NCI-H524 treated with DMSO at 0.1 percent for 48 hours (cell line): ENCODE measurements at places on chromosomes 11 and 22.

DNA sequence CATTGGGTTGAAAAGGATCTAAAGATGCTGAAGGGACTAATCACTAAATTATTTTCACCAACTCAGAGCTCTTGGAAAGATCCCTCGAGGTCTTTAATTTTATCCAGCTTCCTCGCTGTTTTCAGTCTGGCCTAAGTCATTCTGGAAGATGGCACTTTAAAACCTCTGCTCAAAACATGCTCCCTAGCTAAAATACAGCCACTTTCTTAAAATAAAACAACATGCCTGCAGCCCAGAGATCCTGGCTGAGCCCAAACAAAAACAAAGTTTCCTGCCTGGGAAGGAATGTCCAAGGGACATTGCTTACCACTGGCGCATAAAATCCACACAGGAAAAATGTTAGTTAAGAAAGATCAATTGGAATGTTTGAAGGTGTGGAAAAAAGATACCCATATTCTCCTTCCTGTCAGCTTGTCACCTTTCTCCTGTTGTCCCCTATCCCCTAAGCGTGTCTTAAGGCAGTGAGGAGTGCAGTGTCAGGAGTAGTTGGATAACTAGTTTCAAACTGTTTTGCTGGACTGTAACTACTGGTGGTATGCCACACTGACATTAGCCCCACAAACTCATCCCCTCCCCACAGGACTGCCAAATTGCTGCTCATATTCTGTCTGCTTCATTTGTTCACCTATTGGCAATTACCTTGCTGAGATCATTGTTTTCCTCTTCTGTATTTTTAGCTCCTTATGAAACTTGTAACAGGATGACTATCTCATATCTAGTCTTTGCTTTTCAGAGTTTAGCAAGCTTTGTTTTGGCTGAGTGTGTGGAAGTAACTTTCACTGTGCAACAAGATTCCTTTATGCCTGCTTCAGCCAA, 108.3 kb upstream of the SESN3 start:
- no peak for DNase-seq

GRCh38 chr11:95256321-95256779, 25.3 kb upstream of the SESN3 start:
- DNase-seq, result no peak

- DNase-seq, result no peak
Measured at GRCh38 chr11:93729129-93729616, 12.1 kb downstream of the TAF1D start.

DNA sequence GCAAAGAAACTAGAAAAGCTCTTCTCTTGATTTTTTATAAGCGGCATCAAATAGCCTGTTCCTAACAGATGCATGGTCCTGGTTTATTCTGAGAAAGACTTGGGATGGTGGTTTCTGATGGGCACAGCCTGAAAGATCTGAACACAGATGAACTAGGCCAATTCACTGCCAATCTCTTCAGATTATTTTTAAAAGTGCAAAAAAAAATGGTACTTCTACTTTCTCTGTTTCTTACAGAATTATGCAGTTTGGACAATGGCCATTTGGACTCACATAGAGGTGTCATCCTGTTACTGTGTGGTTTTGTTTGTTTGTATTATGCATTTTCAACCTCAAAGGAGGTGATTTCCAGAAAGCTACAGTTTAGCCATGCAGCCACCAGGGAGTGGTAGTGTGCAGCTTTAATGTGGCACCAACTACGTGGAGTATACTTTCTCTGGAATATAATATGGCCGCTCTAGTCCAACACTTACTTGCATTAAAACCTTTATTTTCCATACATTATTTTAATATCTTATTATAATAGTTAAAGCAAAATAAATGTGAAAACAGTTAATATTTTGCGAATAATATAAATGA, 469.8 kb upstream of the KIRREL3 start:
- DNase-seq, result no peak

DNA sequence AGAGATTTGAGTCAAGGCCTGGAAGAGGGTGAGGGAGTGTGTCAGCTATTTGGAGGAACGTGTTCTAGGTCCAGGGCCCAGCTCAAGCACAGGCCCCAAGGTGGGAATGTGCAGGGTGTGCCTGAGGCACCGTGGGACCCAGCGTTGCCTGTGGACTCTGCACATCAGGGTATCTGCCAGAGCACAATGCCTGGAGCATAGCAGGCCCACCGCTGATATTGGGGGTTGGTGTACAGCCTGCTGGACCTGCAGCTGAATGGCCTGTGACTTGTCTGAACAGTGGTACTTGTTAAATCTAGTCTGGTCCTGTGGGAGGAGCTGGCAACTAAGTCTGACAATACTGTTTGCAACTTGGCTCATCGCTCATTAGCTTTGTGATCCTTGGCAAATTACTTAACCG, 131.7 kb downstream of the GRIK4 start:
- no peak for DNase-seq

DNA sequence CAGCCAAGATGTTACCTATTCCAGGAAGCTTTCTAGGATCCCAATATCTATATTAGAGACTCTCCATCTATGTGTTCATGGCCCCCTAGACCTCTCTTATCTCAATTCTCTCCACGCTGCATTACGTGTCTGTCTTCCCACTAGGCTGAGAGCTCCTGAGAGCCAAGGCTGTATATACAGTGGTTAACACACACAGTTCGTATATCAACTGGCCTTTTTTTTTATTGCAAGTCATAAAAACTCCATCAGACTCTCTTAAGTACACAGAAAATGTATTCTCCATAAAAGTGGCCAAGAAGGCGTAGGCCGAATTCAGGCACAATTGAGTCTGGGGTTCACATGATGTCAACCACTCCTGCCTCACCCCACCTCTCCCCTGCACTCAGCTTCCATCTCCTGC, 115.9 kb downstream of the TRIM29 start:
- DNase-seq, result no peak

DNA sequence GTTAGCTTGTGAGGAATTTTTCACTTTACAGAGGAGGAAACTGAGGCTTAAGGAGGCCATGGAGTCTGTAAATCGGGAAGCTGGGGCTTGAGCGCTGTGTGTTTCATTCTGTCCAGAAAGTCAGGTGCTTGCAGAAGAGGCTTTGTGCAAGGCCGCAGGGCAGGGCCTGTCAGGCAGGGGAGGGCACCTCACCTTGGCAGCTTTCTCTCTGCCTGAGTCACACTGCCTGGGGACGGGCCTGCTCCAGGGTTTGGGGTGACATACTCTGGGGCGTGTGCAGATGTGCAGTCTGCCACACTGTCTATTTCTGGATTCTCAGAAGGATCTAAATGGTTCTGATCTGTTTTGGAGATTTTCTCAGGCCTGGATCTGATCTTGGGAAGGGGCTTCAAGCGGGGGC, 8.4 kb downstream of the INCENP start:
- no peak for DNase-seq

DNA sequence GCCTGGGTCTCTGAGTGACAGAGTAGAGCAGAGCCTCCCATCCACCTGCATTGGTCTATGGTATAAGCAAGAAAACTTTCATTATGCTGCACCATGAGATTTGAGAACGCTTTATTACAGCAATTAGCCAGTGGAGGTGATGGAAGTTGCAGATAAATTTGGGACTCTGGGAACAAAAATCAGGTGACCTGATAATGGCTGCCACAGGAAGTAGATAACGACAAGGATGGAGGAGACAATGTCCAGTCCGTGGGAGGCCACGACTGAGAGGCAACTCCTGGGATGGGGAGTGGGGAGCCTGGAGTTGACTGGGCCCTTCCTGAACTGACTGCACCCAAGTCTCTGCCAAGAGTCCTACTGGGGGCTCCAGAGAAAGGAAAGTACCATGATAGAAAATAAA, 4.7 kb downstream of the MRGPRD start:
- no peak for DNase-seq

- DNase-seq, result no peak
Measured at GRCh38 chr11:88312628-88313027, 24.9 kb downstream of the CTSC start.

- no peak for DNase-seq
Measured at GRCh38 chr11:128893578-128894285, 2.6 kb downstream of the KCNJ5 start.

- DNase-seq, result no peak
Measured at GRCh38 chr11:61697078-61697502, 16.9 kb downstream of the DAGLA start.

GRCh38 chr11:110028921-110029320, 64.3 kb upstream of the ZC3H12C start:
- no peak for DNase-seq

- no peak for DNase-seq
Measured at GRCh38 chr11:124602193-124602592, 9.0 kb upstream of the PANX3 start.

DNA sequence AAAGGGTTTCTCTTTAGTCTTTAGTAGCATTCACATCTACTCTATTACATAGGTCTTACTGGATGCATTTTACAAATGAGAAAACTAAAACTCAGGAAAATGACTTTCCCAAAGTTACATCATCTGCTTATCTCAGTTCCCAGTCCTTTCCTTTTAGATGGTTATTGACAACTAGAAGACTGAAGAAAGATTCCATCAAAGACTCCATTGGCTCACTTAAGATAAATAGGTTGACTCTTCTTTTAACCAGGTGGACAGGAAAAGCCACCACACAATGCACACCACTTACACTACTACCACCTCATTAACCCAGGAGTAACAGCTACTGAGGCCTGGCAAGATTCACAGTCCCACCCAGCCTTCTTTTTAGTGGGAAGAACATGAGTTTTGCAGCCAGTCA, 123.6 kb downstream of the TRIM44 start:
- DNase-seq, result no peak

DNA sequence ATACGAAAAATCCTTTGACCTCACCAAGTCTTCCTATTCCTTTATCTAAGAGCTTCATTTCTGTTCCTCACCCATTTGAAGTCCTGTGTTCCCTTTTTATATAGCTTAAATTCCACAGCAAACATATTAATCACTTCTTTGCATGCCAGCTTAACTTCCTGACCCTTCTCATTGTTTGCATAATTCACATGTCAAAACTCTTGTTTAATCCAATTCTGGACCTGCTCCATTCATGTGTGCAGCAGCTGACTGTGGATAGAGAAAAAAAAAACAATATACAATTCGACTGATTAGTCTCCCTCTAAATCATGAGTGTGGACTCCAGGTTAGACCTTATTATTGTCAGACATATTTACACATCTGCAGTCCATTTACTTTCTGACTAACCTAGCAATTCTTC, 991.2 kb upstream of the TENM4 start:
- DNase-seq, result no peak

GRCh38 chr22:20191000-20191515, 40.2 kb upstream of the CCDC188 start:
- no peak for DNase-seq

- peak; percentile 86 for DNase-seq
Measured at GRCh38 chr11:12179531-12179930, 69.1 kb downstream of the MICAL2 start.

- DNase-seq, result no peak
Measured at GRCh38 chr22:19888131-19888746, 33.6 kb upstream of the GNB1L start.

DNA sequence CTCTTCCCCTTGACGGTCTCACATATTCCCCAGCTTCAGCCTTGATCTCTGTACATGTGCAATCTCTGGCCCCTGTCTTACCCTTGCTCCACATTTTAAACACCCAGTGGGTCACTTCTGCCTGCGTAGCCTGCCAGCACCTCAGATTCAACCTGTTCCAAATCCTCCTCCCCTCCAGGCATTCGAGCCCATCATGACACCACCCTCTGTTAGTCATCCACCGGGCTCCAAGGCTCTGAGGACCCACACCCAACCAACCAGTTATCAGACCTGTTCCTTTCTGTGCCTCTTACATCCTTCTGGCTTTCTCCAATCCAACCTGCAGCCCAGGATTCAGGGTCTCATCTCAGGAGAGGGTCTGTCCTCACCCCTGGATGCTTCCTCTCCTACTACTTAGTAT, 119.8 kb upstream of the TBCEL start:
- DNase-seq, result no peak

DNA sequence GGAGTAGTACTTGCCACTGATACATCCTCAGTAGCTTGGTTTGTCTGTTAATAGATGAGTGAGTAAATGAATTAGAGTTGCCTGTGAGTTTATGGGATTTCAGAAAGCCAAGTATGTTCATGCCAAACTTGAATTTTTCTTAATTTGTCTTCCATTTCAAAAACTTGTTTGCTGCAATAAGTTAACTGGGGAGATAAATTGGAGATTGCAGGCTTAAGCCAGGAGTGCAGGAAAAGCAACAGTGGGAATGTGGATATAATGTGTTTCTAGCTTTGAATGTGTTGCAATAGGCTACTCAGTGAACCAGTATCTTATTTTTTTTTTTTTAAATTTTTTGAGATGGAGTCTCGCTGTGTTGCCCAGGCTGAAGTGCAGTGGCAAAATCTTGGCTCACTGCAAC, 8.2 kb downstream of the OSBP2 start:
- DNase-seq, result no peak

DNA sequence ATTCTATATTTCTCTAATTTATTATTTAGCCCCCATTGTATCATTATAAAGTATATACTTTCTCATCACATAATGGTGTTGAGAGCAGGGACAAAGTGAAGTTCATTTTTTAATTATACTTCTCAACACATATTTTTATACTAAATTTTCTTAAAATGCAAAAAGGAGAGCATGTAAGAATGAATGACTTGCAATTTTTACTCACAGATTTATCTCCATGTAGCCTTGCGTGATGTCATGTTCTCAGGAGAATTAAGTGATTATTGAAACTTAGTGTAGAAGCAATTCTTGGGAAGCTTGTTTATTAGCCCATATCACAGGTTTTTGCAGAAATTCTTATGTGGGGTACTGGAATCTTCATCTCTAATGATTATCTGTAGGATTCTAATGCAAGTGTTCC, 682 bp upstream of the OR5M11 start:
- DNase-seq, result no peak

GRCh38 chr11:8026982-8027381, 39.8 kb downstream of the EIF3F start:
- no peak for DNase-seq

DNA sequence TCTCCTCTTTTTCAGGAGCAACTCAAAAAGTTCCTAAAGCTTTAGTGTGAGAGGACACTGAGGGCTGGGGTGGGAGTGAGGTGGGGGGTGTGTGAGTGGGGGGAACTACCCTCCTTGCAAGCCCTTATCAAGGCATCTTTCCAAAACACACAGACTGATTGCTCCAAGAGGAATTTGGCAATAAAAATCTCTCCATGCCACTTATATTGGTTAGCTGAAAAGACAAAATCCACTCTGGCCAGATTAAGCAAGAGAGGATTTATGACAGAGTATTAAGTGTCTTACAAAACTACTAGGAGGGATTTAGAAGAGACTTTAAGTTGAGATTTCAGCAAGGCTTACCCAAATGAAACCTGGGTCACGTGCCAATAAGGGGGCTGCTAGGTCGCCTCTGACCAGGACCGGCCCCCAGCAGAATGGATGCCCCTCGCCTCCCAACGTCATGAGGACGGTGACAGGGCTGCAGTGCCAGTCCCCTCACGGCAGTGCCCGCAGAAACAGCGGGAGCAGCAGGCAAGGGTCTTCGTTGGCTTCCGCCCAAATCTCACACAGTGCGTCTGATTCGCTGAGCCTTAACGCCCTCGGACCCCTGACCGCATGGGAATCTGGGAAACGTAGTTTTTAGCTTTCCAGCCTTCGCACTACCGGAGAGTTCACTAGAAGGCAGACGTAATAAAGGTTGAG, 22.1 kb upstream of the CTR9 start:
- DNase-seq, result peak; percentile 86

- DNase-seq, result no peak
Measured at GRCh38 chr11:60367896-60368295, 10.4 kb upstream of the MS4A7 start.
